ENCODE measurements at places on chromosomes 12 and 14. TPM values are rescaled to one million over a fixed set of nuclear protein-coding genes. Genes with fewer than 3 reads are reported as not detected.

IL26 gene
- total RNA-seq = not detected

DNA sequence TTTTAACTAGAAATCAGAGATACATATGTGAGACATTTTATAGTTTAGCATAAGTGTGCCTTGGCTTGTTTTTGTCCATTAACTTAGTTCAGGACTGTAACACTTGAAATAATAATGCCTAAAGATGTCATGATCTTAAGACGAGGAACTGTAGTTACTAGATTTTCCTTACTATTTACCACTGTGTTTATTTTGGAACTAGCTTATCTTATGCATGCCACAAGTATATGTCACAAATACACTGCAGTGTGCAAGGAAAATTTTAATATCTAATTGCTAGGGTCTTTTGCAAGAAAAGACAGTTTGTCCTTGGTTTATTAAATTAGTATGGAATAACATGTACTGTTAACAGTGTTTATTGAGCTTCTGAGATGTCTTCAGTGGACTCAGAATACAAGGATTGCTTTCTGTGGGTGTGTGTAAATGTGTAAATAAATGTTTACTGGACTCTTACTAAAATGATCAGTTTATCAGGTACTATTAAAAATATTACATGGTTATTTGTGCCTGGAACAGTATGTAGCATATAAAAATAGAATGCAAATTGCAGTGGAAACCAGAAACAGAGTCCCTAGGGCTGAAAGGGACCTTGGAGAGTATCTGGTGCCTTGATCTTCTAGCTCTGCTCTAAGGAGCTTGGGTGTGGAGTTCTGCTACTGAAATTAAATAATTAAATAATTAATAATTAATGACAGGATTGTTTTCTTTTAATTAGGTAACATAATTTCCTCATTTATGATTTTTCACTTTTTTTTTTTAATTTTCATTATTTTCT lies 58.1 kb downstream of the FGD4 start:
- no peak for DNase-seq

DNA sequence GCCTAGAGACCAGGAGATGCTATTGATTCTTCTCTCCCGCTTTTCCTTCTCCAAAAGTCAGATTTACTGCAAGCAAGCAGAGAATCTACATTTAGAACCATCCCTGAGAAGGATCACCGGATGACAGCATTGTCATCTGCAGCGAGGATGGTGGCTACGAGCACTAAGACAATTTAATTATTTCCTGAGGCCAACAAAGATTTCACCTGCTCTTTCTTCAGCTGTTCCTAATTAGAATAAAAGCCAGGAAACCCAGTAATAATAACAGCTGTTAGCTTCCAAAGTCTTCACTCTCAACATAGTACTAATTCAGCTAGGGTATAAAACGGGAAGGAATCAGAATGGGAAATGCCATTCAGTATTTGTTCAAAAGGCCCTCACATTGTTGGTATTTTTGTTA lies 53.3 kb downstream of the TMTC1 start:
- DNase-seq = no peak

DNA sequence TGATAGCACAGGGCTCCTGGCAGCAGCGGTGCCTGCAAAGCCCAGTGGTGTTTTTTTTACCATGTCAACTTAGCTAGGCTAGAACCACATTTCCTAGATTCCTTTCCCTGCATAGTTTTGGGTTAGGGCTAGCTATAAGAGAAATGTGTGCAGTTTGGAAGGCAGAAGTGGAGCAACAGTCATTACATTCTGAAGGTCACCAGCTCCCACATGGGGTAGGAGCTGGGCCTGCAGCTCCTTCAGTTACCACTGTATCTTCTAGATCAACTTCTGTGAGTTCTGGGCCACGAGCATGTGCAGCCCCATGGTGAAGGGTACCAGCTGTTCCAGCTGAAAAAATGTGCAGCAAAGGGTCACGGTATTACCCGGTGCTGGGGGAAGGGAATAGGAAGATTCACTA lies 2.3 kb upstream of the SLC25A3 start:
- DNase-seq = no peak

DNA sequence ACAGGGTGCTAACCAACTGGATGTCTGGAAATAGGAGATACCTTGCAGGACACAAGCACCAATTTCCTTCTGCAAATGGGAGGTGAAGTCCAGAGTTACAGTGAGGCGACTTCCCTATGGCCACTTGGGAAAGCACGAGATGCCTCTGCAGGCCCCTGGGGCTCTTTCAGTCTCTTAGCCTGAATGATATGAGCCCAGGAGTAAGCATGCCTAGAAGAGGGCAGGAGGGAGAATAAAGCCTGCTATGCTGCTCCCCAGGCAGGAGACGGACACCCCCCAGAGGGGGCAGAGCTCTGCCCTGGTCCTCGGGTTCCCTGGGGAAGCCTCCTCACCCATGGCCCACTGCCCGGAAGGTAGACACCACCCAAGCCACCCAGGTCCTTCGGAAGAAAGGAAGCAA lies 105.1 kb downstream of the GCH1 start:
- no peak for DNase-seq

- no peak for DNase-seq
These were observed 40.9 kb downstream of the CCDC85C start for GRCh38 chr14:99562856-99563748.

- no peak for DNase-seq
These were observed 412.3 kb downstream of the RAD51B start for GRCh38 chr14:68231898-68232297.

GRCh38 chr14:63039866-63040265 lies 5.4 kb downstream of the KCNH5 start:
- DNase-seq = no peak
